Stimulated activated CD4-positive, alpha-beta T cell treated with anti-CD3 and anti-CD28 coated beads, Interleukin-1b, Interleukin-23, amount 100 ng/mL, for 1 hour (primary cell): ENCODE measurements at places on chromosomes 3 and 15.

DNA sequence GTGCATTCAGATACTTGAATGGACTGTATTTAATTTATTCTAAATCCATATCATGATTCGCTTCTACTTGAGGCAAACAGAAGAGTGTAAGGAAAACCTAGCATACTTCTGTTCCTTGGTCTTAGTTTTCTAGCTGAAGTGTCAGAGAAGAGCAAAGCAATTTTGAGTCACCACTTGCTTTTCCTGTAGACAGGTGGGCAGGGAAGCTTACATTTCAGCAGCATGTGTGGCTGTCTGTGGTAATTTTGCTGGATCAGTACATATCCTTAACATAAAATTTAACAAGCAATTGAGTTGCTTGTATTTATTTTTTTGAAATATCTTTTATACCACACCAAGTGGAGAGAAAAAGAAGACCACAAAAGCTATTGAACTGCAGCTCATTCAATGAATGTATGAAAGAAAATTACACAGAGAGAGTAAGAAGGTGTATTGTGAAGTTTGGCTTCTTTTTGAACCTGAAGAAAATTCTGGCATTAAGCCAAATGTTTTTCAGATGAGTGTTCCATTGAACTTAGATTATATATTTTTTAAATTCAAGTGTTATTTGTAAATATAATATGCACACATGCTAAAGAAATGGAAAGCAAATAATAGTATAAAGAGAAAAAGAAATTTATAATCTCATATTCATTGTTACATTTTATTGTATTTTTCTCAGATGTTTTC lies 747.6 kb downstream of the NAALADL2 start:
- DNase-seq, result no peak

GRCh38 chr3:83873550-83873949 lies 1085.2 kb upstream of the CADM2 start:
- no peak for DNase-seq

DNA sequence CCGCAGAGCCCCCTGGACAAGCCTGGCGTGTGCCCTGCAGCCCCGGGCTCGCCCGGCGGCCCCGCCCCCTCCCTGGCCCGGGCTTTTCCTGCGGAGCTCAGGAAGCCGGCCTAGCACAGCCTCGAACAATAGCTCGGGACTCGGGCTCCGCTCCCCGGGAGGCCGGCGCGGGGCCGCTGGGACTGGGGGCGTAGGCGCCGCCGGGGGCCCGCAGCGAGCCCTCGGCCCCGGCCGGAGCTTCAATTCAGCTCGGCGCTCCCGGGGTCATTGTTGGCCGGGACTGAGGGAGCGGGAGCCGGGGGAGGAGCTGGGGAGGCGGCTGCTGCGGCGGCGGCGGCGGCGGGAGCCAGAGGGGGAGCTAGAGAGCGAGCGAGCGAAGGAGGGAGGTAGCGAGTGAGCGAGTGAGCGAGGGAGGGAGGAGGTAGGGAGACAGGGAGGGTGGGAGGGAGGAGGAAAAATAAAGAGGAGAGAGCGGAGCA lies 41.0 kb upstream of the ROPN1 start:
- peak; percentile 54 for DNase-seq

GRCh38 chr3:154095832-154096421 lies 25.3 kb upstream of the ARHGEF26 start:
- no peak for DNase-seq

- no peak for DNase-seq
Measured at GRCh38 chr3:52196977-52197376, 983 bp upstream of the ALAS1 start.

- no peak for DNase-seq
Measured at GRCh38 chr15:63449731-63450130, 54.7 kb upstream of the USP3 start.

DNA sequence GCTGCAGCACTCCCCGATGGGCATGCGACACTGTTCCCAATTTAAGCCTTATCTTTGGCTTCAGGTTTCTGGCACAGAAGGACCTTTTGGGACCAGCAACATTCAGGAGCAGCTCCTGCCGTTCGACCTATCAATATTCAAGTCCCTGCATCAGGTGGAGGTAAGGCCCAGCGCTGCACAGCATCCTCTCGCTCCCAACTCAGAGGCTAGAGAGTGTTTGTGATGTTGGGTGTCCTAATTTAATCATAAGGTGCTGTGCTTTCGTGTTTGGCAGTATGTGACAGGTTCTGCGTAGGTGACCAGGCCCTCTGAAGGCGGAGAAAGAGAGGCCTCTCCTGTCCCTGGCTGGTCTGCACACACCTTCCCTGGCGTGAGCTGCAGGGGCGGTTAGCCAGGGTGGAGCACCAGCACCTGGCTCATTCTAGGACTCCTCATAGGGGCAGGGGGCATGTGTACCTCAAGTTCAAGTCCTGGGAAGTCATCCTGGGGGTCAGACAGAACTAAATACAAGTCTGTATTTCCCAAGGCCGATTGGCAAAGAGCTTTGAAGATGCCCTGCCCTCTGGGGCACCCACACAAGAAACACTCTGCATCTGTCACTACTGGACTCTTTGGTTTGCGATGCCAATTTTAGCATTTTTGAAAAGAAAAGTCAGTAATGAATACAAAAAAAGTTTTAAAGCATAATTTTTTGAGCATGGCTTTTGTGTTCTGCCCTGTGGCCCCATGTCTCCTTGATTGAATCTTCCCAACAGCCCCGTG lies 17.0 kb downstream of the NISCH start:
- DNase-seq, result no peak

GRCh38 chr15:66496951-66497501 lies 536 bp downstream of the SNAPC5 start:
- no peak for DNase-seq

GRCh38 chr3:154990543-154990942 lies 89.6 kb upstream of the MME start:
- DNase-seq, result no peak

DNA sequence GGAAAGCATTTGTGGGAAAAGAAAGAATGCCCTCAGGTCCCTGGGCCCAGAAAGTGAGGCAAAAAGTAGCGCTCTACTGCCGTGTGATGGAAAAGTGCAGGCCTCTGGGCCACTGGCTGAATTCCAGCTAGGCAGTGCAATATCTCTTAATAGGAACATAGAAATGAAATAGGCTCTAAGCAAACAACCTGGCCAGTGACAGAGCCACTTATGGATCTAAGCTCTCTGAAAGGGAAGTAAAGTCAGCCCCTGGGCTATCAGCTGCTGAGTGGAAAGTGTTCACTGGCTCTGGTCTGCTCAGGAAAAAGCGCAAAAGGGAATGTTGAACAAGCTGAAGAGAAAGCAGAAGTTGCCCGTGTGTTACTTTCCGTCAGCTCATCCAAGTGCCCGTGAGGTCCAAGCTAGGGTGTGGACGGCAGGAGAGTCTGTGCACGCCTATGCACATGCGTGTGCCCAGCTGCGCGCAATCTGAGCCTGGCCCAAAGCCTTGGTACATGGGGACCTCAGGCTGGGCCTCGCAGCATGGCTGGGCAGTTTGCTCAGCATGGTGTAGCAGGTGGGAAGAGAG lies 74.0 kb upstream of the RAD18 start:
- no peak for DNase-seq
